ENCODE measurements at places on chromosomes 2 and 18.

GRCh38 chr18:58168221-58168620, 124.2 kb downstream of the NEDD4L start:
- DNase-seq, result no peak

DNA sequence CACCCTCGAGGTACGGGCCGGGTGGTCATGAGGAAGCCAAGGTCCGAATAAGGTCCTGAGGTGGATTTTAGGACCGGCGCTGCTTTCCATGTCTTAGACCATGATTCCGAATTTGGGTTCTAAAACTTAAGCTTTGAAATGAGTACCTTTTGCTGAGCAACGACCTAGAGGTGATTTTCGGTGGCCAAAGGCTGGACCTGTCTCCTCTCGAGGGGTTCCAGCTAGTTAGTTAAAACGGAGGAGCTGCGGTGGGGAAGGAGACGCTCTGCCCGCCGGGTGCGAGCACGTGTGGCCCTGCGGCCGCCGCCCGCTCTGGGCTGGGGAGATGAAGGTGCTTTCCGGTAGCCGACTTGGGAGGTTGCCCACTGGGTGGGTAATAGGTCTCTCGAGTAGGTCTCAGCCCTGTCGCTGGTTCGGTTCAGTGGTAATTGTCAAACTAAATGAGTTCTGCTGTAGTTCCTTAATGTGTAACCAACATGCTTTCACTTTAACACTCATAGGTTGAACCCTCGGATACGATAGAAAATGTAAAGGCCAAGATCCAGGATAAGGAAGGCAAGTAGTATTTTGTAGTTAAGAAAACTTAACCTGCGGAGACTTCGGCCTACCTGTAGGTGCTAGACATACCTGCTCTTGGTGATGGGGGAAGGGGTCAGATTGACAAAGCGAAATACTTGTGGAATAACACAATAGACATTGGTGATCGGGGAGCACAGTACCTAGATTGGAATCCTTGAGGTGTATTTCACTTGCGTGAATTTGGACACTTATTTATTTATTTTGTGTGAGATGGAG, 572 bp downstream of the RPS27A start:
- no peak for DNase-seq

GRCh38 chr18:54805571-54806334, 22.5 kb upstream of the RAB27B start:
- DNase-seq, result no peak

DNA sequence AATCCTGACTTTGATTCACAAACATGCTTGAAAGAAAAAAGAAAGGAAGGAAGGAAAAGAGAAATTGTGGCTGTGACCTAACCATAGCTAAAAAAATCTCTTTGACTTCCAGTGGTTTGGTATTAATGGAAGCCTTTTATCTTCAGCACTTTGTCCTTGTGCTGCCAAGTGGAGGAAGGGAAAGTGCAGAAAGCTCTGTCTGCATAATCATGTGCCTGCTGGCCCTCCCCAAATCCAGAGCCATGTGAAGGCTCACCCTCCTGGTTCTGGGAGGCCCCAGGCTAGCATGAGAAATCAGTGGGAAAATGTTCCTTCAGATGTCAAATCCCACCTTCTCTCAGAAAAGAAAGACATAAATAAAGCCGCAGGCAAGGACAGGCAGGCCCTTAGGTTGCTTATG, 48.3 kb upstream of the BMPR2 start:
- DNase-seq, result no peak

DNA sequence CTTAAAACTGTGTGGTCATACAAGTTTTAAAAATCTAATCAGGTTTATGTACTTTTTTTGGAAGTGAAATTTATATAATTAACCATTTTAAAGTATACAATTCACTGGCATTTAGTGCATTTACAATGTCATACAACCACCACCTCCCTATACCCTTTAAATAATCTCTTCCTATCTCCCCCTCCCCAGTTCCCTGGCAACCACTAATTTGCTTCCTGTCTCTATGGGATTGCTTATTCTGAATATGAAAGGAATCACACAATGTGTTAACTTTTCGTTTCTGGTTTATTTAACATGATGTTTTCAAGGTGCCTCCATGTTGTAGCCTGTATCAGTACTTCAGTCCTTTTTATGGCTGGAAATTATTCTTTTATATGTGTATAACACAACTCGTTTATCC, 19.4 kb downstream of the CHMP3 start:
- DNase-seq, result no peak

GRCh38 chr18:61531182-61531581, 198.0 kb downstream of the CDH20 start:
- DNase-seq, result no peak

GRCh38 chr18:24868760-24869237, 408.4 kb downstream of the HRH4 start:
- DNase-seq, result no peak

DNA sequence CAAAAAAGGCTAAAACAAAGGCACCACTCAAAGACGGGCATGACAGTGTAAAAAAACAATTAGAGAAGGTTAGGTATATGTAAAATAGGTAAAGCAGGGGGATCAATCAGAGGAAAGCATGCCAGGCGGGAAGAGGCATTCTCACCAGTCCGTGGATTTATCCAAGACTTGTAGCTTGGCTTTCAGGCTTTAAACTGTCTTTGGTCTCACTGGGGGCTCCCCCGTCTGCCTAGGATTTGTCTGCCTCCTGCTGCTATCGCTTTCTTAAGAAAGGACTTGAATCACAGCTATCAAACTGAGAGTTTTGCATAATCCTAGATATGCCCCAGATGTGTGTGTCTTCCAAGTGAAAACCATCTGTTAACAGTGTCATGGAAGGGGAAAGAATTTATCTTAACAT, 11.1 kb upstream of the GORASP2 start:
- no peak for DNase-seq

GRCh38 chr2:235689427-235689853, 195.6 kb downstream of the AGAP1 start:
- DNase-seq, result no peak

DNA sequence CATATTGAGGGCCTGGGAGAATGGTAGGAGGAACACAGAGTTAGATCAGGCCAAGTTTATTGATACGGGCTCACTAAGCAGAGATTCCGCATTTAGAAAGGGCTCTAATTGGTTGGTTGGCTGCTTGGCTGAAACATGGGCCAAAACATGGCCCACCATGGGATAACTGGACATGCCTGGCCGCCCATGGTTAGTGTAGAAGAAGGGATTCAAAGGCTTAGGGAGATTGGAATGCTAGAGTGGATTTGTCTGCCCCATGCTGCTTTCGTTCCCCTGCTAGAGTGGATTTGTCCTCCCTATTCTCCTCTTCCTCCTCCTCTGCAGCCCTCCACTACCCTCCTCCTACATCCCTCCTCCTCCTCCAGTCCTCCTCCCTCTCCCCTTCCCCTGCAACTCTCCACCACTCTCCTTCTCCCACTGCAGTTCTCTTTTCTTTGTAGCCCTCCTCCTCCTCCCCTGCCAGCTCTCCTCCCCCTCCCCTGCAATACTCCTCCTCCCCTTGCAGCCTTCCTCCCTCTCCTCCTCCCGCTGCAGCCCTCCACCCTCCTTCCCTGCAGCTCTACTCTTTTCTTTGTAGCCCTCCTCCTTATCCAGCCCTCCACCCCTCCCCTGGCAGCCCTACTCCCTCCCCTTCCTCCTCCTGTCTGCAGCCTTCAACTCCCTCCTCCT, 17.2 kb downstream of the BOK start:
- no peak for DNase-seq

- no peak for DNase-seq
These were observed 150.9 kb downstream of the COL6A3 start for GRCh38 chr2:237262838-237263771.

- no peak for DNase-seq
These were observed 102.3 kb downstream of the SGPP2 start for GRCh38 chr2:222526480-222527277.

- DNase-seq, result no peak
These were observed 2.8 kb downstream of the TMEM169 start for GRCh38 chr2:216084547-216084946.

DNA sequence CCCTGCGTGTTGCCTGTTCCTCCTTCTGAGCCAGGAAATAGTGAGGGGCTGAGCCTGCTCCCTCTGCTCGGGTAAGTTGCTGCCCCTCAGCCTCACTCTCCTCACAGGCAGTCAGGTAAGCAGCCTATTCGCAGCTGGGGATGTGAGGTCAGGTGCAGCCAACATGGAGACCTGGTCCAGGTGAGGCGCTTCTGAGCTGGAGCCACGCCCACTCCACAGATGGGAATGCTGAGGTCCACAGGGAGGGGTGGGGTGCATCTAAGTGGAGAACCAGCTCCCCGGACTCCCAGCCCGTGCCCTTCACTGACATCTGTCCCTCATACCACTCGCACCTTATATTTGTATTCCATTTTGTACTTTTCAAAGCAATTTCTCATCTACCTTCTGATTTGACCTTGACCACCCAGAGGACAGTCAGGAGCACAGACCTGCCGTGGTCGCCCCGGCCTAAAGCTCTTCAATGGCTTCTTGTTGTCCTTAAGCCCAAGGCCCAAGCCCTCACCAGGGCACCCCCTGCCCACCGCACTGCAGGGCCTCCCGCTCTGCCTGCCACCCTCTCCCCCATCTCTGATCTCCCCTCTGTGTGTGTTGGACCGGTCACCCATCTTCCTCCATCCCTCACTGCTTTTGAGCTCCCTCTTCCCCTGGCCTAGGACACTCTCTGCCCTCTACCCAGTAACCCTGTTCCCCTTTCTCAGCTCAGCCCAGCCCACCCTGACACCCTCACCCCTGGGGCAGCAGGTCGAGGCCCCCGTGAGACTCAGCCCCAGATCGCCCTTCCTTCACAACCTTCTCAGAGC, 49.2 kb upstream of the TAF1B start:
- DNase-seq, result no peak

- no peak for DNase-seq
These were observed 161.5 kb downstream of the WDR7 start for GRCh38 chr18:56812674-56813073.

DNA sequence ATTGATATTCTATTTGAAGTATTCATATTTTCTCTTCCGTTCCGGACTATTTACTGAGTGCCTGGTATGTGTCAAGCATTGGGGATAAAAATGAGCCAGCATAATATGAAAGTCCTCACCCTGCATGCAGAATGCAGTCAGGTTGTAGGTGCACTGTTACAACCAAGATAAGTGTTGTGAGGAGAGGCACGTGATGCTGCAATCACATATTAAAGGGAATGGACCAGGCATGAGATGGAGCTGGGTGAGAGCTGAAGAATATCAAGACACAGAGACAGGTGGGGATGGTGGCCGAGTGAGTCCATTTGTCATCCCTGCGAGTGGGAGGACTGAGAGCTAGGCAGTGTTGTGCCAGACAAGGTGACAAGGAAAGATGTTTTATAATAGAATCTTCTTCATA, 52.3 kb downstream of the MFSD6 start:
- no peak for DNase-seq

- peak; percentile 77 for DNase-seq
These were observed 1250.1 kb upstream of the GYPC start for GRCh38 chr2:125405816-125406215.

DNA sequence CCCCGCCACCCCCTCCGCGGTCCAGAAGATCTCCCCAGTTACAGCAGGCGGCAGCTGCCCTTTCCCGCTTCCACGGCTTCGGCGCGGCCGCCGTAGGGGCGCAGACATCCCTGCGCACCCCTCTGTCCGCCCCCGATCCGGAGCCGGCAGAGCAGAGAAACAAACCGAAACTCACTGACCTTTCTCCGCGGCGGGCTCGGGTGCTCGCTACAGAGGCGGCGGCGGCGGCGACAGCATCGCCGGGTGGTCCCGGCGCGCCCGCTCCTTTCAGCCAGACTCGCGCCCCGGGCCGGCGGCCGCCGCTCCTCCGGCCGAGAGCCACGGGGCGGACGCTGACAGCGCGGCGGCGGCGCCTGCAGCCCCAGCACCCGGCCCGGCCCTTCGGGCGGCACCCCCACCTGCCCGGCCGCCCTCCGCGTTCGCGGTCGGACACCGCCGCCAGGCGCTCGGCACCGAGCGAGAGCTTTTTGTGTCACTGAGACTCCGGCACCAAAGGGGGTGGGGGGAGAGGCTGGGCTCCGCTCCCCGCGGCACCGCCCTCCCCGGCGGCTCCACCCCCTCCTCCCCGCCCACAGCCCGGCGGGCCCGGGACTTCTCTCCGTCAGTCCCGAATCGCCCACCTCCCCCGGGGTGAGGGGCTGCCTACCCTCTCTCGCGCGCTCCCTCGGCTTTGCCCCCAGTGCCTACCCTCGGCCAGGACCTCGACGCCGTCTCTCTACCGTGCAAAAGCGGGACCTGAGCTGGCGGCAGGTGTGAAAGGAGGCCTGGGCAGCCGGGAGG, 1.4 kb upstream of the RNF152 start:
- DNase-seq, result peak; percentile 46

GRCh38 chr2:71531522-71532047, 78.2 kb downstream of the DYSF start:
- DNase-seq, result no peak

GRCh38 chr2:113698892-113699447, 57.5 kb downstream of the SLC35F5 start:
- no peak for DNase-seq

GRCh38 chr2:10987861-10988260, 76.1 kb downstream of the KCNF1 start:
- DNase-seq, result no peak

DNA sequence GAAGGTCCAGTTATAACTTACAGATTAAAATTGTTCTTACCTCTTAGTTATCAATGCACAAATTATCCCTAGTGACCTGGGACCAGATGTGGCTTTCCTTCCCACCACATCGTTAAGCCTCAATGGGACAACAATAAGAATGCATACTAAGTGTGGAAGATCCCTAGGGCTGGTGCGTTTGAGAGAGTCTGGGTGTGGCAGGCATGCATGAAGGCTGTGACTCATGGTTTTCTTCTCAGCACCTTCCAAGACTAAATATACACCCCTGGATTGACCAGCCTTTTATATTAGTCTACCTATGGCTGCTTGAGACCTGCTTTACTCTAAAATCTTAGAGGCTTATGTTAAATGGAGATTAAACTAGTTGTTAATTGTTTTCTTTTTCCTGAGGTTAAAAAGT, 261.7 kb upstream of the SLC14A2 start:
- no peak for DNase-seq

DNA sequence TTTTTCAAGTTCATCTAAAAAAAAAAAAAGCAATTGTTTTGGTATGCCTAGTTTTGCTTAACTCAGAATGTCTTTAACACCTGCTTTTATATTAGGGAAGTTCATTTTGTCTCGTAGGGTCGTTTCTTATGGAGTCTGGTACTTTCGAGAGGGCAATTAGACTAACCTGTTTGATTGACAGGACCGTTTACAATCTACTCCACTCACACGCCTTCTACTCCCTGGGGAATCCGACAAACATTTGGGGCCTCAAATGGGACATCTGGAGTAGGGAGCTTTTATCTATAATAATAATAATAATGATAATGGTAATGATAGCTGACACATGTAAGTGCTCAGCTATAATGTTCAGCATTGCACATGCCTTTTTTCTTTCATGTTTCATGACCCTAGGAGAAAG, 261.6 kb upstream of the RASGRP3 start:
- DNase-seq, result no peak

DNA sequence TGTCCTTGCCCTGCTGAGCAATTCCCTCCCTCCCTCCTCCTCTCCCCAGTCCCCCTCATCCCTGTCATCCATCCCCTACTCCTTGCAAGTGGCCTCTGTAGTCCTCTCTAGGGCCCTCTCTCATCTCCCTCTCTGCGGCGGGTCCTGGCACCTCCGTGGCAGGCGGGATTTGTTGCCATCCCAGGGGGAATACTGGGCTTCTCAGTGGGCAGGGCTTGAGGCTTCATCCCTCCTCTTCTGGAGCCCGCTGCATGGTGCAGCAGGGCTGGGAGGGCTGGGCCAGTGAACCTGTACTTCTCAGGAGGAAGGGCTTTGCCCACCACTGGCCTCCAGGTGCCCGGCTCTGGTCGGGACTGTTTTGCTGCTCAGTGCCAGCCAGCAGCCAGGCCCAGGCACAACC, 216.2 kb downstream of the TFCP2L1 start:
- DNase-seq, result no peak

- no peak for DNase-seq
These were observed 152.1 kb downstream of the LPIN1 start for GRCh38 chr2:11898576-11898975.
